ENCODE measurements at places on chromosomes 3 and 15. TPM values are rescaled to one million over a fixed set of nuclear protein-coding genes. Genes with fewer than 3 reads are reported as not detected.
A peak's percentile ranks its signal among the peaks of the same experiment; 100 is the strongest.

KLHDC8B gene
- 41.1 TPM for total RNA-seq

GRCh38 chr15:70530906-70531305, 232.5 kb downstream of the UACA start:
- H3K27ac ChIP-seq: no peak overlapping the region
- H3K36me3 ChIP-seq: no peaks in the 10 kb centered on the region
- DNase-seq: peak; percentile 28
- H3K4me1 ChIP-seq: peaks cover 10% of the 10 kb centered on the region
- H3K27me3 ChIP-seq: peaks cover 11% of the 10 kb centered on the region

GRCh38 chr15:59835776-59836175, 146.7 kb upstream of the BNIP2 start:
- no peak overlapping the region for H3K4me3 ChIP-seq
- H3K27me3 ChIP-seq: no peaks in the 10 kb centered on the region
- H3K4me1 ChIP-seq: no peaks in the 10 kb centered on the region
- no peak overlapping the region for H3K27ac ChIP-seq
- no peak for DNase-seq

SNX1 gene
- total RNA-seq: 54.5 TPM

- peaks cover 7% of the 10 kb centered on the region for H3K27me3 ChIP-seq
- H3K27ac ChIP-seq: no peak overlapping the region
- DNase-seq: no peak
- H3K36me3 ChIP-seq: no peaks in the 10 kb centered on the region
- H3K4me1 ChIP-seq: no peaks in the 10 kb centered on the region
Observed at GRCh38 chr3:152511904-152512303, 243.2 kb downstream of the MBNL1 start.
